ENCODE measurements at places on chromosomes 12 and 14.
A peak's percentile ranks its signal among the peaks of the same experiment; 100 is the strongest.

- DNase-seq: no peak
Measured at GRCh38 chr12:130196827-130197226, 34.6 kb downstream of the FZD10 start.

DNA sequence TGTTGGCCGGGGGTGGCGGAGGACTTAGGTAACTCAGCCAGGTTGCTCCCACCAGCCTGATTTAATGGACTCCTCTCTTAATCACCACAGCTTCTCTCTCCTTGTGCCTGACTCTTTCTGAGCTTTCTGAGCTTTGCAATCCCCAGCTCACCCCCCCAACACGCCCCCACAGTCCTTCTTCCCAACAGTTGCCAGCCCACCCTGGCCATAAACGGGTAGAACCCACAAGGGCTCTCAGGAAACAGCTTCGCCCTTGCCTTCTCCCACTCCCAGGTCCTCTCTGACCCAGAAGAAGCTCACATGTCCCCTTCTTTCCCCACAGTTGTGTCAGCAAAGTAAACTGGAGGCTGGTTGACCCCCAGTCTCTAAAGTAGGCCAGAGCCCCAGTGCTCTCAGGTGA is 32.9 kb downstream of the ZFP36L1 start:
- no peak for DNase-seq

DNA sequence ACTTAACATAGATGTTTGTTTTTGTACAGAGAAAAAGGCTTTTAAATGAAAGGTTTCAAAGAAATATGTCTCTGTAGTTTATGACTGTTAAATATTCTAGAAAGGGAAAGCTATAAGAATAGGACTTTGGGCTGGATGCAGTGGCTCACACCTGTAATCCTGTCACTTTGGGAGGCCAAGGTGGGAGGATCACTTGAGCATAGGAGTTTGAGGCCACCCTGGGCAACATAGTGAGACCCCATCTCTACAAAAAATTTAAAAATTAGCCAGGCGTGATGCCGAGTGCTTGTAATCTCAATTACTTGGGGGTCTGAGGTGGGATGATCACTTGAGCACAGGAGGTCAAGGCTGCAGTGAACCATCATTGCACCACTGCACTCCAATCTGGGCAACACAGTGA is 11.4 kb downstream of the GPX2 start:
- DNase-seq: no peak

DNA sequence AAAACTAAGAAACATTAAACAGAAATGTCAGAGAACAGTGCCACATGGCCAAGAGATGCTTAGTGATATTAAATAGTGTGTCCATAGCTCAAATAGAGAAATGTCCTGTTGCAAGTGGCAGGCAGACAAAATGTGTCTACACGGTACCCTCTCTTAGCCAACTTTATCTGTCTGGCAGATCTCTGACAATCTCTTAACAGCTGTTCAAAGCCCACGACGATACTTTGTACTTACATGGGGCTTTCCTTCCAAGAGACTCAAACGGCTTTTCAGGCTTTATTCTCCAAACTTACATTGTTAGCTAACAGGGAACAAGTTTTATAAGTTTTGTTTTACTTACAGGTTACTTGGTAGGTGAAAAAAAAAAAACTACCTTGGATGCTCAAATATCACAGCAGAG is 45.6 kb downstream of the ARMH4 start:
- no peak for DNase-seq

GRCh38 chr14:54781961-54782750 is 120.5 kb downstream of the GCH1 start:
- DNase-seq: no peak

GRCh38 chr14:105180592-105181548 is at the start of gene NUDT14:
Gene NUDT14 (minus strand): TSS chr14:105181312. CDS start chr14:105181209, 103 bp downstream.
- DNase-seq: peak; percentile 97

DNA sequence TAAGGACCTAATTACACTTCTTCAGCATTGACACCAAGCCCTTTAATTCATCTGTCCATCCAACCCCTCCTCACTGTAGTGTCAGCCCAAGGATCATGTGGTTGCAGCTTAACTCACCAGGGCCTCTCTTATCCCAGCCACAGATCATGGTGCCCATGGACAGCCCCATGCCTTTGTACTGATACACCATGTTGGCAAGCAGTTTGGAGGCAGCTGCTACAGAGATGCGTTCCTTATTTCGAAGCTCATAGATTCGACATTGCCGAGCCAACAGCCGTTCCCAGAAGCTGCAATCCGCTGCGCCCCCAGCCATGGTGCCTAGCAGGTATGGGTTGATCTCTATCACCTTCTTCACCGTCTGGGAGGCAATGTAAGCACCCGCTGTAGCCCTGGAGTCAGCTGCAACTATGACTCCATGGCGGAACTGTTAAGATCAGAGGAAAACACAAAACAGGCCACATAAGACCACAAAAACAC is 1.4 kb downstream of the PSMB5 start:
- DNase-seq: no peak

DNA sequence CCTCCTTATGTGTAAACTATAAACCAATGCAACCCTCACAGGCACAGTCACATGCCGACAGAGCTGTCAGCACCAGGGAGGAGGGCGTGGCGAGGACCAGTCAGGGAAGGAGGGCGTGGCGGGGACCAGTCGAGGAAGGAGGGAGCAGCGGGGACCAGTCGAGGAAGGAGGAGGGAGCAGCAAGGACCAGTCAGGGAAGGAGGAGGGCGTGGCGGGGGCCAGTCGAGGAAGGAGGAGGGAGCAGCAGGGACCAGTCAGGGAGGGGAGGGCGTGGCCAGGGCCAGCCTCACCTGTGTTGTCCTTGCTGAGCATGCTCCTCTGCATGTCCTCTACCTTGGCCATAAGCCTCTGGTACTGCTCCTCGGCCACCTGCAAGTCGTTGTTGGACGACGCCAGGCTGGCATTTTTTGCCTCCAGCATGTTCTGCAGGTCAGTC is 24.2 kb downstream of the GOLGA3 start:
- no peak for DNase-seq

DNA sequence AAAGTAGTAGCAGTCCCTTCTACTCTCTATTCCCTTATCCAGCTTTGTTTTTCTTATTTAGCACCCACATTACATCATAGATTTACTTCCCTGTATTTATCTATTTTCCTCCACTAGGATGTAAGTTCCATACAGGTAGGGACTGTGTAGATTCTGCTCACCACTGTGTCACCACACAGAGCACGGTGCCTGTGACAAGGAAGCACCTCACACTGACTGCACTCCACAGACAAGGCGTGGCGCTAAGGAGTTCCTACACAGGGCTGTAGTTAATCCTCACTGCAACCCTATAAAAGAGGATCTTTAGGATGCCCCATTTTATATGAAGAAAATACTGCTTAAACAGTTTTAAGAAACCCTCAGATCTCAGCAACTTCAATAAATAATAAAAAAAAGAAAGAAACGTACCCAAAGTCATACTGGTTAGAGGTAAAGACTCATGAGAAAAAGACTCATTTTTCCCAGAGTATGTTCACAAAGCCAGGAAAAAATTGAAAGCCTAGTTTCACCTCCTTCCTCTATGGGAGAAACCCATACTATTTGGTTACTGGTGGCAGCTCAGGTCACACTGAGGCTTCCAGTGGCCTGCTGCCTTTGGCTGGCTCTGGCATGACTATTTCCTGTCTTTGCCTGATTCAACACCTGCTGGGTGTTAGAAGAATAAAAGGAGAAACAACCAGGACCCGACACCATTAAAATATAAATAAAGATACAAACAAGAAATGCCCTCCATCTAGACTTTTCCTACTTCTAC is 36.9 kb downstream of the RAD9B start:
- DNase-seq: no peak

DNA sequence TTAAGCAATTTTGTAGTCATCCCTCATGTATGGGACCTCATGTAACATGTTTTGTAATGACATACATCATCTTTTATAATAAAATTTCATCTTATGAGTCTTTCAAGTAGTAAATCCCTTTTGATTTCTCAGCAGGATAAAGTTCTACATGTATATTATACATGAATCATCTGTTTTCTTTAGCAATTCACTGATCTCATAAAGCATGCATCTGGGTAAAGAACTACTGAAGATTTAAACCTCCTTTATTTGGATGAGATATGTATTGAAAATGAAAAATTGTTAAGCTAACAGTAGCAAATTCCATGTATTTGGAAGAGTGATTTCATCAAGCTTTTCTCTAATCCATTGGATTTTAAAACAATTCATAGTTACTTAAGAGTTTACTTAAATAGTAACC is 126.9 kb downstream of the KITLG start:
- no peak for DNase-seq

GRCh38 chr14:28407996-28408395 is 358.6 kb upstream of the FOXG1 start:
- DNase-seq: no peak

Data from GM12892 (cell line).